ENCODE measurements at places on chromosomes 6 and 20.

DNA sequence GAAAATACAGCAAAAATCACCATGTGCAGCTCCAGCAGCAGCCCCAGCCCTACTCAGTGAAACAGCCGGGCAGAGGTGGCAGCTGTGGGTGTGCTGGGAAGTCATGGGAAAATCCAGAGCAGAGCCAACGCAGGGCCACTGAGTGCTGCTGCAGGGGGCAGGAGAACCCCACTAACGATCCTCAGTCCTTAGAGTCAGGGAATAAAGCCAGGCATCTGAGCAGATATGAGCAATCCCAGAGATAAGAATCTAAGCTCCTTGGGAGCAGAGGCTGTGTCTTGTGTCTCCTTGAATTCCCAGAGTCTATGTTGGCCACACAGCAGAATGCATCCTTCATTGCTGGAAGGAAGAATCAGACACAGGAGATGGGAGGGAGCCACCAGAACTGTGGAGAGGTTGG, 493.1 kb upstream of the MAP3K7 start:
- peak; percentile 5 for DNase-seq

DNA sequence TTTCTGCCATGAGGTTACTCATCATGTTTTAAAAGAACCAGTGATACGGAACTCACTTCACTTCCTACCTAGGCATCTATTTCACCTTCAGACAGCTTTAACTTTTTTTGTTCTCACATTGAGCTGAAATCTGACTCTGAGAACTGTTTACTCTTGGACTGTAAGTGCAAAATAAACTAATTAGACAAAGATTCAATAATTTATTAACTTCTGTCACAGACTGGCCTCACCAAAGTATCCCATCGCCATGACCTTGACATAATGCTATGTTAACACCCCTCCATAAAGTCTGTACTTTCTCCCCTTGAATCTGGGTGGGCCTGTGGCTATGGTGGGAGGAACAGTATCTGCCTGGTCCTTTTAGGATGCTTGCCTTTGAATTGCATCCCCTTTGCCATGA, 448.1 kb downstream of the CBLN4 start:
- no peak for DNase-seq

- peak; percentile 17 for DNase-seq
These were observed 10.1 kb downstream of the IL17F start for GRCh38 chr6:52233975-52234823.

DNA sequence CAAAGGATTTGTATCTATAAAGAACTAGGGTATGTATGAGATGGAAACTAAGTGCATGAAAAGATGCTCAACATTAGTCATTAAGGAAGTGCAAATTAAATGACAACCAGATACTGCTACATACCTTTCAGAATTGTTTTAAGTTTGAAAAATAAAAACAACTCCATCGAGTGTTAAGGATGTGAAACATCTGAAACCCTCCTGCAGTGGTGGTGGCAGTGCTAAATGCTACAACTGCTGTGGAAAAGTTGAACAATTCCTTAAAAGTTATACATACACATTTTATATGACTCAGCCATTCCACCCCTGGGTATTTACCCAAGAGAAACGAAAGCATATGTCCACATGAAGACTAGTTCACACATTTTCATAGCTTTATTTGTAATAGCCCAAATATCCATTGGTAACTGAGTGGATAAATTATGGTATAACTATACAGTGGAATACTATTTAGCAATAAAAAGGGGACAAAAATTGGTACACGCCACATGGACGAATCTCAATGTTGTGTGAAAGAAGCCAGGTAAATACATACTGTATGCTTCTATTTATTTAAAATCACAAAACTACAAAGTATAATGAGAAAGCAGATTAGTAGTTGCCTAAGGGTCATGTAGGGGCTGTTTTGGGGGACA, 10.6 kb downstream of the ARMH2 start:
- no peak for DNase-seq

DNA sequence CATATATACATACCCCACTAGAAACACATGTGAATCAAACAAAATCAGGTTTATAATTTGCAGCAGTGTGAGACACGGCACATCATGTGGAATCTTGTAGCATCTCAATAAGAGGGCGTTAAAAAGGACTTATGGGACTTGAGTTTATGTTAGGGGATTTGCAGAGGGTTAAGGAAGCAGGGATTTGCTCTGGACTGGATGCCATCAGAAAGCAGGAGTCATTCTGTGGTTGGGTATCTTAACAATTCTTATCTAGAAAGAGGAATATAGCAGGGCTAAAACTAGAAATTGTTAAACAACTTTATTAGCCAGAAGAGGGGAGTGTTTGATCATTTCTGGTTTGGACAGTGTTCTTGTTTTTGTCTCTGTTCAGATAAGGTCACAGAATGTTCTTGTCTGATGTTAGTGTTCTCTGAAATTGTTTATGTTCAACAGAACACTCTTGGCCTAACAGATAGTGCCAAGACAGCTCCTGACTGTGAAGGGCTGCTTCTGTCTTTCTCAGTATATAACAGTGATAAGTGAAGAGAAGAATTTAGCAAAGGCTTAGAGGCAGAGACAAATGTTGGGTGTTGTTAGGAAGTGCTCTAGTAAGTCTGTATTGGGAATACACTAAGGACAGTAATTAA, 39.2 kb downstream of the LIN28B start:
- DNase-seq, result peak; percentile 34

DNA sequence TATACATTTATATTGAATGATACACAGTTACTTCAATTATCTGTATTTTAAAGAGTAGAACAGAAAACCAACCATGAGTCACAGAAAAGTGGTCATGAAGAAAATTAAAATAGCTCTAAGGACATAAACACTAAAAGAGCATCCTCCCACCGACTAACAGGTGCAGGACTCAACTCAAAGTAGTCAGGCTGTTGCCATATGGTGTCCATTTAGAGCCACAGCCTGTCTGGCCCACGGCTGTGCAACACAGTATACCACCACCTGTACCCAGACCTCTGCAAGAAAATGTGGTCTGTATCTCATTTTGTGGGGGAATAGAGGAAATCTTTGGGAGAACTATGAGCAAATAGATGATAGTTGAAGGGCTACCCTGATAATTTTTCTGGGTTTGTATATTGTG, 449.8 kb upstream of the RNF217 start:
- no peak for DNase-seq

DNA sequence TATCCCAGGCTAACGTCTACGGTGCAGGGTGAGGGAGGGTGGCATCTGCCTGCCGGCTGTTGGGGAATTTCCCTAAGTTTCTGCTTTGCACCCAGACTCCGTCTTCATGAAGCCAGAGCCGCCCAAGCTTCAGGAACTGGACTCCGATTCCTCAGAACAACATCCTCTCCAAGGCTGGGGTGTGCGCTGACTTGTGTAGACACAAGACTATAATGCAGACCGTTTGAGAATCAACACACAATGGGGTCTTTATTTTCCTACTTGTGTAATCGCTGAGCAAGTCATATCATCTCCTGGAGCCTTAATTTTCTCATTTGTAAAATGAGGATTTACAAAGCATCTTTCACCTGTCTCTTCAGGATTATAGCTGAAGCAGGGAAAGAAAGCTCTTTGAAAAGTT, 160.5 kb upstream of the AGPAT4 start:
- no peak for DNase-seq

DNA sequence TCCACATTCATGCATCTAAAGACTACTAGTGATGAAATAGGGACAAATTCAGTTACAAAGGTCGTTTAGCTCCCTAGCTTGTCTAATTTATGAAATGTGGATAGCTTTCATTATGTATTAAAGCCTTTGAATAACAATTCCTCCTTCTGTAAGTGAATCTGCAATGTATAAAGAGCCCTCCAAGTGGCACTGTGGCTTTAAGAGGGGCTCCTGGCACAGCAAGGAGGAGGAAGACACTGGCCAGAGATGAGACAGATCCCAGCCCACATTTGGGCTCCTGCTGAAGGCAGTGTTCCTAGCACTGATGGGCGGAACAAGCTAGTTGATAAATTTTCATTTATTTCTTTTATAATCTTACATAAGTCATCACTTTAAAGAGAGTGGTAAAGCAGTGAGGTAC, 17.6 kb upstream of the FUCA2 start:
- DNase-seq, result no peak

DNA sequence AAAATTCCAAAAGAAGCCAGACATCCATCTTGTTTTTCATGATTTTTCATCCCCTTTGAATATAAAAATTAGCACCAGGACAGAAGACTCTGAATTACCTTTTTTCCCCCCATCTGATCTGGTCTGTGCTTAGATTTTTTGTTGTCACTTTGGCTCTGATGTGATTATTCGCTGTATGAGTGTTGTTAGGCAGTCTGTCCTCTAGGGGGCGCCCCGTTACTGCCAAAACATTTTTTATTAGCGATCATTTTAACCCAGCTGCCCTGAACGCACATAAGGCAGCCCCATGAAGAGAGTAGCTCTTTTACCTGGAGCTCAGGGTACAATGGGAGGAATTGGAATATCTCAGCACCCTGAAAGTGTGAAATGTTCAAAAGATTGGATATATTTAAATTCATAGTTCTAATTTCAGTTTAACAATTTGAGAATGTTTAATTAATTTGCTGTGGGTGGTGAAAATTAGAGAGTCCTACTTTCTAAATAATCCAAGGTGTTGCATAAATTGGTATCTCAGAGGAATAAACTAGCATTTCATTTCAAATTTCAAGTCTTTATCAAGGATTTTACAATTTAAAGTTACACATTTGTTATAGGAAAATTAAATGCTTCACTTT, 60.8 kb downstream of the PRPH2 start:
- peak; percentile 9 for DNase-seq

DNA sequence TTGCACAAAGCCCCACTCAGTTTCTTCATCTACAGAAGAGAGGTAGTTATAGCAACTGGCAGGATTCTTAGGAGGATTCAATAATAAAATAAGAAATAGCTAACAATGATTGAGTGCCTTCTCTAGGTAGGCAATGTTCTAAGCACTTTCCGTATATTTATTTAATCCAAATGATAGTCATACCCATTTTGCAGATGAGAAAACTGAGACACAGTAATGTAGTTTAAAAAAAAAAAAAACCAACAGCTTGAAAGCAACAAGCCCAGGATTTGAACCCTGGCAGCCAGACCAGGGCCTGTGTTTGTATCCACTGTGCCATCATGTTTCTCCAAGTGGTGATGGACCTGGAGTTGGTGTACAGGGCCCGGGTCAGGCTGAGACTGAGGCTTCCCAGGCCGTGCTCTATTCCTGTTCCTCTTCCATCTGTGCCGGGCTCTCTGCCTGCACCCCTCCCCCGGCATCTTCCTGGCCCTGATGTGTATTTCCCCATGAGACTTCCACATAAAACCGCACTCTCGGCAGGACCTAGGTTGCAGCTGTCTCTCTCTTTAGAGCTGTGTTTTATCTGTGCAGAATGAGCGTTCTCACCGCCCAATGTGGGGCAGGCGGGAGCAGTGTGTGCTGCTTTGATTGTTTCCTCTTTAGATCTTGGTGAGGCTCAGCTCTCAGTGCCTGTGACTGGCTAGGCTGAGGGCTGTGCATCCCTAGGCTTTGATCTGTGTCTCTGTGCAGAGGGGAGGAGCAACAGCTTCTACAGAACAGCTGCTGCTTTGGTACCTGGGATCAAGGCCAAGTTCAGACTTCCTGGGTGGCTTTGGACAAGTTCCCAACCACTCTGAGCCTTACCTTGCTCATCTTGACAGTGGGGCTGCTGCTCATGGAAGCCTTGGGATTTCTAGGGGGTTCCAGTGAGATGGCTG, 49.5 kb downstream of the TOX2 start:
- DNase-seq, result no peak

DNA sequence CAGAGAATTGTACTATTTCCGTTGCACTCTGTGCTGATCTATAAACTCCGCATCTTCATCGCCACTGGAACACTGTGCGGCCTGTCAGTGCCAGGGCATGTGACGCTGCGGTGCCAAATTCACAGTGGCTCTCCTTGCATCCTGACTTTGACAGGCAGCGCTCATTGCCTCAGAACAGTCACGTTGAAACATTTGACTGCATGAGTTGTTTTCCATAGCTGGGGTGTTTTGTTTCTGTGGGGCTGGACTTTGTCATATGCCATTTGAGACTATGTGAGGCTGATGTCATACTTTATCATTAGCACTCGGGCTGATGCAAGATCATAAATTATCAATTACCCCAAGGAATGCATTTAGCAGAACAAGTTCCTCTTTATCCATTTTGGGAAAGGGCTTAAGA, 32.7 kb downstream of the CFAP61 start:
- DNase-seq, result no peak

DNA sequence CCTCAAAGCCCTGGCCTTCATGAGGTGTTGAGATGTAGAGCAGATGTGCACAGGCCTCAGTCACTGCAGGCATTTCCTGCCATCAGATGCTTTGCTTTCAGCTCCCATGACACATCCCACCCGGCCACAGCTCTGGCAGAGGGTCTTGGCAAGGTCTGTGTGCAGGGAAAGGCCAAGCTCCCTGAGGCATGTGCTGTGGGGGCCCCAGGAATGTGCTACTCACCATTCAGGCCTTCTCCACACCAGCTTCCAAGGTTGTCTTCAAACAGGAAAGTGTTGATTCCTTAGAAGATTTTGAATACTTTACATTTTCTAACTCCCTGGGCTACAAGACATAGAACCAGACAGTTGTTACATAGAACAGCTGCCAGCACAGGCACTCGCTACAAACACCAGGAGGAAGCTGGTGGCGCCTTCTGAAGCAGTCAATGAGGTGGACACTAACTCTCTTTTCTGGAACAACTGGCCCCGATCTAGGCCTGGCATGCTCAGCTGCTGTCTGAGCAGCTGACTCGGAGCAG, 27.8 kb downstream of the CASS4 start:
- DNase-seq, result peak; percentile 98

GRCh38 chr6:130927305-130927704, 100.1 kb downstream of the SMLR1 start:
- DNase-seq, result no peak

DNA sequence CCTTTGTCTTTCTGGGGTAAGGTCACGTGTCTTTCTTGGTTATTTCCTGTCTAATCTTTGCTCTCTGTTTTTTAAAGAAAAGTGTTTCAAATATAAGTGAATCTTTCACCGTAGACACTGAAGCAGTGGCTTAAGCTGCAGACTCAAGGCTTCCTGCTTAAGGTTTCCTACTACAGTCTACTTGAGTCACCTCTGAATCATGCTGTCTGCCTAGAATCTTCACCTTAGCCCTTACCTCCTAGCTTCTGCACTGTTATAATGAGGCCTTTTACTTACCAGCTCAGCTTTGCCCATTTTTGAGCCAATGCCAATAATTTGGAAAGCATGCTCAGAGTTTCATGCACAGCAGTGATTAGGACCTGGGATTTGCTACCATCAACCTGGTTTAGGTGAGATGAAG, 30.6 kb downstream of the ADGRF4 start:
- no peak for DNase-seq

- DNase-seq, result peak; percentile 9
These were observed 73.0 kb upstream of the HMGN3 start for GRCh38 chr6:79307321-79308036.

GRCh38 chr6:156946370-156946936, 169.3 kb downstream of the ARID1B start:
- DNase-seq, result no peak

GRCh38 chr6:168099201-168100010, 20.4 kb upstream of the FRMD1 start:
- no peak for DNase-seq

All from non-pigmented ciliary epithelial cell (primary cell).